ENCODE measurements at places on chromosomes 2 and 18. TPM values are rescaled to one million over a fixed set of nuclear protein-coding genes. Genes with fewer than 3 reads are reported as not detected.

DNA sequence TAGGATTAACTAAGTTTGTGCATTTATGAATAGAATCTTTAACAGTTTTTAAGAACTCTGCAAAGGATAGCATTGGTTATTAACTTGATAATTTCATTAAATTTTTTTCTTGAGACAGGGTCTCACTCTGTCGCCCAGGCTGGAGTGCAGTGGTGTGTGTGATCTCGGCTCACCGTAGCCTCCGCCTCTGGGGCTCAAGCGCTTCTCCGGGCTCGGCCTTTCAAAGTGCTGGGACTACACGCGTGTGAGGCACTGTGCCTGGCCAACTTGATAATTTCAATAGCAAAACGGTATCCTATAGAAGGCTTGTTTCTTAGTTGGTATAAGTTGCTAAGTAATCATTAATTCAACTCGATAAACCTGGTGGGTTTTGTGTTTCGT is 38.0 kb downstream of the ADNP2 start:
- no peak for DNase-seq

GRCh38 chr2:99701503-99701902 is 211.7 kb upstream of the REV1 start:
- DNase-seq = no peak

CCDC74B gene
- total RNA-seq = 0.12 TPM

- DNase-seq = no peak
Measured at GRCh38 chr2:16493788-16494187, 171.8 kb downstream of the CYRIA start.

- no peak for DNase-seq
Measured at GRCh38 chr2:241258505-241259280, 56.8 kb downstream of the HDLBP start.

GRCh38 chr18:63451799-63452660 is 24.7 kb upstream of the SERPINB5 start:
- peak; percentile 51 for DNase-seq

DNA sequence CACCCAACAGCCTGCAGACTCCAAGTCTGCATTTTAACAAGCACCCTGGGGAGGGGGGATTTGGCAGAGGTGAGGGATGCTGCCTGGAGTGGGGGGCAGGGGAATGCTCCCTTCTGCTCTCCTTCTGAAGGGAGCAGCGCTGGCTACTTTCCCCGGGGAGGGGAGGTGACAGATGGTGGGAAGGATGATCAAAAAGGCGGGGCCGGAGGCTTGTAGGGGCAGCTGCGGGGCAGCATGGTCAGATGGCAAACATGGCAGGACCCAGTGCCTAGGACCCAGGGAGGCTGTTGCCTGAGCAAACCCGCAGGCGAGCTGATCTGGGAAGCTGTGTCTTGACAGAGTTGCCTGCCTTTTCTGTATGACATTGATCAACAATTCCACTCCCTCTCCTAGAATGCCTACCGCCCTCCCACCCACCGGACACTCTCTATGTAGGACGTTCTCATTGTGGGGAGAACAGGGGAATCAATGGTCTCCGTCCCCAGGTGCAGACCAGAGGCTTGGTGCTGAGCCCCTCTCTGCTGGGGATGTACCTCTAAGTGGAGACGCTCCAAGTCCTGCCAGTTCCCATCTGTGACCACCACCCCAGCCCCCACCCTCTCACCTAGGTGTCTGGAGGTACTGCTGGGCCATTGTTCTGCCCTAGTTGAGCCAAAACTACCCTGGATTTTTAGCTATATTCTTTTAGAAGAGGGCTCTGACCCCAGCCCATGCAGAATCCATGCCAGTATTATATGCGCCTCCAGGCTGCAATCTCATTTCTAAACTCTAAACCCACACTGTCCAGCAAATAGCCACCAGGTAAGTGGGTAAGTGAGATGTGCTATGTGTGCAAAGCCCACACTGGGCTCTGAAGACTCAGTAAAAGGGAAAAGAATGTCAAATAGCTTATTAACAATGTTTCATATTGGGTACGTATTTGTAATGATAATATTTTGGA is 89.7 kb upstream of the SEC11C start:
- DNase-seq = no peak

LBX2 gene
- total RNA-seq = 1.0 TPM

GRCh38 chr2:14756981-14757657 is 124.6 kb downstream of the LRATD1 start:
- DNase-seq = no peak

- no peak for DNase-seq
Measured at GRCh38 chr2:15287447-15288184, 273.5 kb downstream of the NBAS start.

DNA sequence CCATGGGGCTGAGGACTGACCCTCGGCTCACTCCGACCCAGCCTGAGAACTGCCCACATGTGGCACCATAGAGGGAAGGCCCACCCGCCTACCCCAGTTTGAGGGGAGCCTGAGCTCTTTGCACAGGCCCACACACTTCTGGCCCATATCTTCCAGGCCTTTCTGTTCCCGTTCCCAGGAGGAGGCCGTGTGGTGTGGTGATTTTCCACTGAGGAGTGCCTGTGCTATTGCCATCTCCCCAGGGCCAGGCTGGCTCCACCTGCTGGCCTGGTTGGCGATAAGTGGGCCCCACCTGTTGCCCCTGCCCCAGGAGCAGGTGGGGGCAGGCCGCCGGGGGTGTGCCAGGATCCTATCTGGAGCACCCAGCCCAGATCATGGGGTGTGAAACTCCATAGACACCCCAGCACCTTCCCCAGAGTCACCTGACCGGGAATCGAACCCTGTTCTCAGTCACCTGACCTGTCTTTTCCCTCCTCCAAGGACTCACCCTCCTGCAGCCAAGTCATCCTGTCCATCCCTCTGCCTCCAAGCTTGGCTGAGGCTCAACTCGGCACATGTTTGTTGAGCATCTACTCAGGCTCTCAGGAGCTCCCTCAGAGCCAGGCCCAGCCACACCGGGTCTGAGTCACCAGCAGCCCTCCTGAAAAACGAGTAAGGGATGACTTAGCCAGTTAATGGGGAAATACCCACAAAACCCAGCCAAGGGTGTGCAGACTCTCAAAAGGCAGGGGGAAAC is 120.1 kb downstream of the CYP26B1 start:
- DNase-seq = no peak

DNA sequence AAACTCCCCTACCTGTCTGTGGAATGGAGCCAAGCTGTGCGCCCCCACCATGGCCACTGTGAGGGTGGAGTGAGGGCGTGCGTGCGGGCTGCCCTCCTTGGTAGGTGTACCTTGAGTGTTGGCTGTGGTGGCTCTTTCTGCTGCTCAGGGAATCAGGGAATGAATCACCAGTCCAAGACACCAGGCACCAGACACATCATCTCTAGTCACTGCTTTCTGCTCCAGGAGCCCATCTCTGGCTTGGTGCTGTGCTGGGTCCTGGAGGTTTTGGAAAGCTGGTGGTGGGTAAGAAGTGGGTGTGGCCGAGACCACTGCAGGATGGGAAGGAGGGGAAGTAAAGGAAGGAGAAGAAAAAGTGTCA is 209.9 kb downstream of the SEPTIN10 start:
- no peak for DNase-seq

ERFE gene
- 0.58 TPM for total RNA-seq

DNA sequence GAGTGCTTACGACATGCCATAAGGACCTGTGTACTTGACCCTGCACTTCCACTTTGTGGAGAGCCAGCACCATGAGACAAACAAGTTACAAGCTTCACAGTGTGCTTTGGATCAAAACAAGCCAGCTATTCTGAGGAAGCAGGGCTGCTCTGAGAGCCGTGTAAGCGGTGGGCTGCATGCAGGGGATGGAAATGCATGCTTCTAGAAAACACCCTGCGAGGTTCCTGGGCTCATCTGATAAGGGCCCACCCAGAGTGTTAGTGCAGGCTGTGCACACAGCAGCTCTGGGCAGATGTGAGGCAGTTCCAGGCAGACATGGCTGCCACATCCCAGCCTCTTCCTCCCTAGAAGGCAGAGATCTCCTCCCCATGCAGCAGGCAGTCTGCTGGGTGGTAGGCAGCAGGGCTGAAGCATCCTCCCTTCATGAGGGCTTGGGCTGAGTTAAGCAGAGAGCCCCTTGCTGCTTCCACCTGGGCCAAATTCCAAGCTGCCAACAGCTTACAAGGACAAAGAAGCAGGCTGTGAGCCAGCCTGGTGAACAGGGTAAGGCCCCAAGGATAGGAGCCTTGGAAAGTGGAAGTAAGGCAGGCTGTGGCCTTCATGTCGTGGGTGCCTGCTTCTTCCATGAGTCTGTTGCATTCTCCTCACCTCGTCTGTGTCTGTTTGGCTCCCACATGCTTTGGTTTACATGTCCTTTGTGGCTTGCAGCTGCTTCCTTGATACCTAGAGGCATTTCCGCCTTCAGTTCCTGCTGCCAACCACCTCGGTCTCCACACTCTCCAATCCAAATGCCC is 7.7 kb downstream of the PSD4 start:
- peak; percentile 34 for DNase-seq

DNA sequence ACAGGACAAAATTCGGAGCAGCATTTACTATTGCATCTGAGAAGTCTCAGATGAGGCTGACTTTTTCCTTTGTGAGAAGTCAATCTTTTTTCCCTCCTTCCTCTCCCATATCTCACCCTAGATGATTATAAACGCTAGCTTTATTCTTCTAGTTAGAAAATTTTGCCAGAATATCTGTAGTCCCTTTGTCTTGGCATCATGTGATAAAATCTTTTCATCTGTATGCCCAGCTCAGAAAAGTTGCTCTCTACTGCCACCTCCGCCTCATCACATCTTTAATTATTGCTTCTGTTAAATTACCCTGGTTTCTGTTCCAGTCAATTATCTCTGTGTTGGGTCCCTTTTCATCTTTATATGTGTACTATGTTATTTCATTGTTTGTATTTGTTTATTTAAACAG is 210.8 kb upstream of the SLC35G4 start:
- no peak for DNase-seq

GRCh38 chr2:172100080-172100934 is 2.4 kb downstream of the DLX2 start:
- DNase-seq = no peak
